ENCODE measurements at places on chromosomes 5 and 9. TPM values are rescaled to one million over a fixed set of nuclear protein-coding genes. Genes with fewer than 3 reads are reported as not detected.

GRCh38 chr9:137116728-137117127 lies 2.2 kb upstream of the DPP7 start:
- no peak for DNase-seq

GRCh38 chr5:124669300-124669648 lies 77.2 kb downstream of the ZNF608 start:
- no peak for DNase-seq

DNA sequence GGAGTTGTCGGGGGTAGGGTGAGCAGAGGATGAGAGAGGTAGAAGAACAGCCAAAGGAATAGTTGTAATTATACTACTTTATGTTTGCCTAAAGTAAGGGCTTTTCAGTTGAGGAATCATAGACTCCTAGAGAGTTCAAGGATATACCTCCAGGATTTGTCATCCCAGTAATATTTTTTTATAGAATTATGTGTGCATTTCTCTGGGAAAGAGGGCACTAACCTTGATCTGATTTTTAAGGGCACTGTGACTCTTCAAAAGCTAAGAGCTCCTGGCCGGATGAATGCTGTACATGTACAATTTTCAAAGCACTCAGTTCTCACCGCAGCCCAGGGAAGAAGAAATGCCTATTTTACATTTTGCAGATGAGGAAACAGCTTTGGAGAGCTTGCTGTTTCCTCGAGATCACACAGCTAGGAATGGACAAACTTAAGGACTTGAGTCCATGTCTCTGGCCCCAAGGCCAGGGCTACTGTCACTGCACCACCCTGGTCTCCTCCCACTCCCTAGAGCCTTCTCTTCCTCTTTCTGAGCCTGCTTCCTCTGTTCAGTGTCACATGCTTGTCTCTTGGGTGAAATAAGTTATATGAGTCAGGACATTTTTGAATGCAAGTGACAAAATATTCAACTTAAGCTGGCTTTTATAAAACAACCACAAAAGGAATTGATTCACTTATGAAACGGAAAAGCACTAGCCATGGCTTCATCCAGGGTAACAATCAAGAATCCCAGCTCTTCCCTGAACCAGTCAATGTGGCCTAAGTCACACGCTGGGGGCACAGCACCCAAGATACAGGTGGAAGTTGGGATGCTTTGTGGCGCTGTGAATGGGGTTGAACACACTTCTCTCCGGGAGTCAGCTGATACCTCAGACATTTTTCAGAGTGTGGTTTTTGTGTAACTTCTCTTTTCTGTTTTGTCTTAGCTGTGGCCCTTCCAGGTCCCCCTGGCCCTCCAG lies 45.7 kb upstream of the TGFBR1 start:
- no peak for DNase-seq

GRCh38 chr5:39231705-39232525 lies 12.6 kb upstream of the FYB1 start:
- DNase-seq, result no peak

Gene ORM2
- not detected for total RNA-seq

Gene FXN
- total RNA-seq, result 19.7 TPM

Gene SPINK9
- total RNA-seq, result not detected
